Stimulated activated CD8-positive, alpha-beta memory T cell treated with anti-CD3 and anti-CD28 coated beads, Interleukin-7, amount 100 ng/mL, for 24 hours (primary cell): ENCODE measurements at places on chromosomes 7 and 10.

DNA sequence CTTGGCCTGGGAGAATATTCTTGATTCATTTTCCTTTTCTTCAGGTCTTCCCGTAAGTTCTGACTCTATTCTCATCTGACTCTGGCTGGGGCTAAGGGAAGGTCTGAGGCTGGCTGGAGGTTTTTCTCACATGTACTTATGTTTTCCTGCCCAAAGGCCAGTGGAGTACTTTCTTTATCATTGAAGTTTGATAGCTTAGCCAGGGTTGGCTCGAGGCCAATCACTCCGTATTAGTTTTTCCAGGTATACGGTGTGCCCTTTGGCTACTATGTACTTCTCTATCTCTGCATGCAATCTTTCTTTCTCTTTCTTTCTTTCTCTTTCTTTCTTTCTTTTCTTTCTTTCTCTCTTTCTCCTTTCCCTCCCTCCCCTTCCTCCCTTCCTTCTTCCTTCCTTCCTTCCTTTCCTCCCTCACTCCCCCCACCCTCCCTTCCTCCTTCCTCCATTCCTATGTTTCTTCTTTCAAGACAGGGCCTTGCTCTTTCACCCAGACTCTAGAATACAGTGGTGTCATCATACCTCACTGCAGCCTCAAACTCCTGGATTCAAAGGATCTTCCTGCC lies 26.8 kb upstream of the VKORC1L1 start:
- no peak for DNase-seq

- no peak for DNase-seq
These were observed 426.1 kb upstream of the LRRN3 start for GRCh38 chr7:110664803-110665202.

DNA sequence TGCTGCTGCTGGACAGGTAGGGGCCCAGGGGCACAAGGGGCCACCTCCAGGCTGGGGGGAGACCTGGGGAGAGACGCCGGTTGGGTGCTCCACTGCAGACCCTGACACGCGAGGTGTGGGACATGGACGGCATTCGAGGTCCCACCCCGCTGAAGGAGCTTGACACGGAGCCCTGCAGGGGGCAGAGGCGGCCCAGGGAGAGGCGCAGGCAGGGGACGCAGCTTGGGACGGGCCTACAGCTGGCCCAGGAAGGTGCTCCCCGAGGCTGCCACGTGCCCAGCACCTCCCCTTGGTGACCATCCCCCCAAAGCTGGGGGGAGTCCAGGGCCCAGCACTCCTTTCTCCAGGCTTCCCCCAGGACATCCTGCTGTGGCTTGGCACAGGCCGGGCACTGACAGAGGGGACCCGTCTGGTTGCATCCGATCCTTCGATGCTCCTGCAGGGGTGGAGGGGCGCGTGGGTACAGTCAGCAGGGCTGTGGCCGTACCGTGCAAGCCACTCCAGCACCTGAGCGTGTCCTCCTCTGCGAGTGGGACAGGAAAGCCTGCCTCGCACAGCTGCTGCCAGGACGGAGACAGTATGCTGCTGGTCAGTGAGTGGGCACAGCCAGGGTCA lies 174.4 kb downstream of the ELFN1 start:
- DNase-seq: no peak

GRCh38 chr7:77458786-77459185 lies 42.6 kb upstream of the GSAP start:
- DNase-seq: no peak

GRCh38 chr7:141563956-141564623 lies 12.9 kb downstream of the AGK start:
- no peak for DNase-seq

DNA sequence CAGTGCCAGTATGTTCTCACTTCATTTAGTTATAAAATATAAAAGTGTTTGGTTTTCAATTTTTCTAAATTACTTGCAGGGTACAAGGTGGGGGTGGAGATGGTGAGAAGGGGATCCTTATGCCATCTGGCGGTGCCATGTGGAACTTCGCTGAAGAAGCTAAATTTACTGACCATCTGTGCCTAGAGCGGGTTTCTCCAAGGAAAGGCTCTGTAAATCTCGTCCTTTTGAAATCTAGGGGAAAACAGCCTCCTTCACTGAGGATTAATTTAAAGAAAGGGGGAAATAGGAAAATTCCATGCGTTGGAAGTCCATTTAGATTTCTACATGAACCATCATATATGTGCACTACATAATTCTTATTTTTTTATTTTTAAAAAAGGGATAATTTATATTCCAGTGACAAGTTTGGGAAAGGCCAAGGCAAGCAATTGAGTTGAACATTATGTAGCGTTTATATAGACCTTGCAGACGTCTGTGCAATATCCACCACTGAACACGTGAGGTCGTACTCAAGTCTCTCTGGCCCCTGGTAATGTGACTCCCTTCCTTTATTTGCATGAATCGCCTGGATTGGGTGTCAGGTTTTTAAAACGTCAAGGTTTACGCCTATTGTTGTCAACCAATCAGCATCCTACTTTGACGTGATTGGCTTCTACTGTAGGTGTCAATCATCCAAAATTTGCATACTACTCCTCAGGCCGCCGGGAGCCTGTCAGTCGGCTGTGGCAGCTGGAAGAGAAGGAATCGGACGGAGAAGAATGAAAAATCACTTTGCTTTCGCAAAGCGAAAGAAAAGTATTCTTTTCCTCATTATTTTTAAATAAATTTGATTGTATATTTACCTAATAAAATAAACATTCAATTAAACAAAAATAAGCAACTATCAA lies 297.1 kb upstream of the NFE2L3 start:
- DNase-seq: no peak

DNA sequence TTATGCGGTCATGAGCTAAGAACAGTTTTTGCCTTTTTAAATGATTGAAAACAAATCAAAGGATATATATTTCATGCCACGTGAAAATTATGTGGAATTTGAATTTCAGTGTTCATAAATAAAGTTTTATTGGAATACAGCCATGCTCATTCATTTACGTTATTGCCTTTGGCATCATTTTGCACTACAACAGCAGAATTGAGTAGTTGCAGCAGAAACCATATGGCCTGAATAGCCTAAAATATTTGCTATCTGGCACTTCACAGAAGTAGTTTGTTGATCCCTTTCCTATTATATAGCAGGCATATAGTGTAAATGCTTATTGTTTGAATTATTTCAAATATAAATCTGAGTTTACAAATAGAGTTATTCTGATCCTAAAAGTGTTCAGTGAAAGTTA lies 59.7 kb downstream of the AUTS2 start:
- DNase-seq: no peak

- no peak for DNase-seq
These were observed 747.1 kb upstream of the GALNT17 start for GRCh38 chr7:70384891-70385290.

DNA sequence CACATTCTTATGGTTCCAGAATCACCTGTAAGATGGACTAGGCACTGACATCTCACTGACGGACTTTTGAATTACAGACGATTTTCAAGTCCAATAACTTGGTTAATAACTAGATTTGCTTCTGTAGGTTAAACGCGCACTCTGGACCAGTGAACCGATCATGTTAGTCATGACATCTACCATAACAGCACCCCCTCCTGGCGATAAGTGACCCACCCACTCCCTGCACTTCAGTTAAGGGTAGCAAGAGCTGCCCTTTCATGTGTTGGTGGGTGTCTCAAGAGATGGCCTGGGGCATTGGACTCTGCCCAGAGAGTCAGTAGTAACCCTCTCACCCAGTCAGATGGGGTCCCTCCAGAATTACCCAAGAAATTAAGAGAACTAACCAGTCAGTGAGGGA lies 12.9 kb downstream of the GRM8 start:
- no peak for DNase-seq
